ENCODE measurements at places on chromosomes 5 and 9. TPM values are rescaled to one million over a fixed set of nuclear protein-coding genes. Genes with fewer than 3 reads are reported as not detected.

The TSSK1B gene
- total RNA-seq: 0.14 TPM

The ADCY2 gene
- 2.2 TPM for total RNA-seq

The LIX1 gene
- not detected for total RNA-seq

The NUTM2G gene
- not detected for total RNA-seq

The TNIP1 gene
- 118 TPM for total RNA-seq

The PCDHB5 gene
- 2.4 TPM for total RNA-seq

The APBA1 gene
- 2.5 TPM for total RNA-seq

All from pancreas (tissue), 10 donors.